ENCODE measurements at places on chromosomes 16 and 17.

DNA sequence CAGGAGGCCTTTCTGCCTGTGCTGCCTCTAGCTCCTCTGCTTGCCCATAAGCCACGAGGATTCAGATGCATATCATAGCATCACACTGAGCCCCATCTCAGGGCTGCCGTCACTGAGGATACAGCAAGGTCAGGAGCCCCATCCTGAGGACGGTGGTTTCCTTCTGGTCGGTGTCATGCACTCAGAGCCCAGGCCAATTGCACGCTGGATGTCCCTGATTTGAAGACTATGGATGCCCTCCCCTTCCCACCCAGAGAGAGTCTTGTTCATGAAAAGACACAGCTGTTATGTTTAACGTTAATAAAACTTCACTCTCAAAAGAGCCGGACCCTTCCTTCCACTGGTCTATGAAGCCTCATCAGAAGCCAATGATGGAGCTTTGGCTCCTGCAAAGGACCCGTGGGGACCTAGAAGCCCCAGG lies 19.9 kb downstream of the COTL1 start:
- DNase-seq, result peak; percentile 69

DNA sequence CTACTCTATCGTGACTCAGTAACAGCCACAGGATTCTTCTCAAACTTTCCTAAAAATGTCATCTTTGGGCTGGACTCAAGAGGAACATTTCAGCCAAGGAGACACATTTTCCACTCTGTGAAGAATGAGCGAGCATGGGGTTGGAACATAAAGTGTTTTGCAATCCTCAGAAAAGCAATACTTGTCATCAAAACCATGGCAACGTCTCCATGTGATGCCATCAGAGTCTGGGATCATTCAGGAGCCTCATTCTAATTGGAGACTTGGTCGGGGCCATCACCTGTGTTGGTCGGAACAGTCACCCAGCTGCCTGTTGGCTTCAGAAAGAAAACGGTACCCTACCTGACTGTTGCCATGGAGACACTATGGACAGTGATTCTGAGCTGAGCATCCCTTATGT lies 25.5 kb downstream of the MYOCD start:
- DNase-seq, result no peak

- DNase-seq, result no peak
Measured at GRCh38 chr16:69725480-69726312, 664 bp downstream of the NQO1 start.

GRCh38 chr17:21214777-21215541 lies 998 bp upstream of the TMEM11 start:
- DNase-seq, result peak; percentile 25

DNA sequence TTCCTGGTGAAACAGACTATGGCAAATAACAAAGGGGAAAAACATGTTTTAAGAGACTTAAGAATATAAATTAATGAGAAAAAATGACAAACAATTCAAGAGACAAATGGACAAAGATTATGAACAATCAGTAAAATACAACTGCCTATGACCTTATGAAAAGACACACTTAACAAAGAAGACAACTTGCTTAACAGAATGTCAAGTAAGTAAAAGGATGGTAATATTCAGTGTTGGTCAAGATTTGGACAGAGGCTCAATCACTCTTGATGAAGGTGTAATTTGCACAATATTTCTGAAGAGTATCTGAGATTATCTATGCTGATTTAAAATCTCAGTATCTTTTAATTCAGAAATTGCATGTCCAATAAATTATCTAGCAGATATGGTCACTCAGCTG lies 34.4 kb downstream of the CREBBP start:
- DNase-seq, result no peak

GRCh38 chr16:11301645-11302501 lies 20.7 kb upstream of the PRM1 start:
- no peak for DNase-seq

All from activated CD8-positive, alpha-beta T cell treated with anti-CD3 and anti-CD28 coated beads for 36 hours (primary cell).